Osteoblast (primary cell): ENCODE measurements at places on chromosomes 12 and 14. TPM values are rescaled to one million over a fixed set of nuclear protein-coding genes. Genes with fewer than 3 reads are reported as not detected.
A peak's percentile ranks its signal among the peaks of the same experiment; 100 is the strongest.

GRCh38 chr14:64998455-64998931 is 11.8 kb downstream of the FNTB start:
- no peaks in the 10 kb centered on the region for H3K27me3 ChIP-seq
- no peak overlapping the region for H3K4me3 ChIP-seq
- no peak for DNase-seq
- no peak overlapping the region for H3K27ac ChIP-seq
- H3K4me1 ChIP-seq: peaks cover 40% of the 10 kb centered on the region
- no peaks in the 10 kb centered on the region for H3K36me3 ChIP-seq

DNA sequence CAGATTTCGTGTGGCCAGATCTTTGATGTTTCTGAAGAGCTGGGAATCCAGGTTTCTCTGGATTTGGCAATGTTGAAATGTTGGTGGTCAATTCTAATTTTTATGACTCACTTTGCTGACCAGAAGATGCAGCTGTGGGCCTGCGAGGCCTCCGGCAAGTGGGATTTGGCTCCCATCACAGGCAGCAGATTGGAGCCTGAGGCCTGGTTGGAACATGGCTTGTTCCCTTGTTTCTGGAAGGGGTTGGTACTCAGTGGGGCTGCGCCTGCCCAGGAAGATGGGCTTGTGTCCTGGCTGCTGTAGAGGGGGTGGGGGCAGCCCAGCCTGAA is 23.1 kb downstream of the FBRSL1 start:
- H3K27me3 ChIP-seq: no peaks in the 10 kb centered on the region
- no peak overlapping the region for H3K27ac ChIP-seq
- no peaks in the 10 kb centered on the region for H3K36me3 ChIP-seq

DNA sequence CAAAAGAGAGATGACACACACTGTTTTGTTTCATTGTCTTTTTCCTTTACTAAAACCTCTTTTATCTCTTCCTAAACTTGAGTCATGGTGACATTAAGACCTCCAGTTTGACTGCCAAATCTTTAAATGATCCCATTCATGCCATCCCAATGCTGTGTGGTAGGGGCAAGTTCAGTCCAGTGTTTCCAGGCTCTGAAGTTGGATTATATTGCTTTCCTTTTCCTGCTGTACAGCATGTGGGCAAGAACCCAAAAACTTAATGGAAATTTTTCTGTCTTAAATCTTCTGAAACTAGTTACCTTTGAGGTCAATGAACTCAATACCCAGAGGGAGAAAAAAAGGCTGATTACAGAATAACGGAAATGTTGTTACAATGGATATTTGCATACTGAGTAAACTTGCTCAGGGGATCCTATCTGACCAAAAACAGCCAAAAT is 187.1 kb upstream of the FAR2 start:
- no peak overlapping the region for H3K4me3 ChIP-seq
- H3K27ac ChIP-seq: no peak overlapping the region
- peaks cover 15% of the 10 kb centered on the region for H3K4me1 ChIP-seq
- no peaks in the 10 kb centered on the region for H3K36me3 ChIP-seq
- DNase-seq: peak; percentile 52

- H3K27ac ChIP-seq: no peak overlapping the region
- no peaks in the 10 kb centered on the region for H3K27me3 ChIP-seq
- no peaks in the 10 kb centered on the region for H3K4me1 ChIP-seq
- H3K36me3 ChIP-seq: no peaks in the 10 kb centered on the region
- H3K4me3 ChIP-seq: no peak overlapping the region
- DNase-seq: no peak
These were observed 1252.6 kb downstream of the TMEM121 start for GRCh38 chr14:106778986-106779385.

DNA sequence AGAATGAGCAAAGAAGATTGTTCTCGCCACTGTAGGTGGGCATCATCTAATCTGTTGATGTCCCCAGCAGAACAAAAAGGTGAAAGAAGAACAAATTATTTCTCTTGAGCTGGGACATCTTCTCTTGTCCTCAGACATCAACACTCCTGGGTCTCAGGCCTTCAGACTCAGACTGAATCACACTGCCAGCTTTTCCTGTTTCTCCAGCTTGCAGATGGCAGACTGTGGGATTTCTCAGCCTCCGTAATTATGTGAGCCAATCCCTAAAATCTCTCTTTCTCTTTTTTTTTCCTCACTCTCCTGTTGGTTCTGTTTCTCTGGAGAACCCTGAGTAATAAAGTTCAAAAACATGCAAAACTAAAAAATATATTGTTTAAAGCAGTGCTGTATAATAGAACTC is 3.7 kb upstream of the TMPRSS12 start:
- H3K36me3 ChIP-seq: no peaks in the 10 kb centered on the region
- peaks cover 4% of the 10 kb centered on the region for H3K4me1 ChIP-seq
- DNase-seq: no peak
- no peaks in the 10 kb centered on the region for H3K27me3 ChIP-seq
- H3K27ac ChIP-seq: no peak overlapping the region

- no peaks in the 10 kb centered on the region for H3K36me3 ChIP-seq
- no peaks in the 10 kb centered on the region for H3K4me1 ChIP-seq
- H3K27ac ChIP-seq: no peak overlapping the region
- peak; percentile 53 for DNase-seq
These were observed 10.7 kb downstream of the MOAP1 start for GRCh38 chr14:93173943-93174395.

DNA sequence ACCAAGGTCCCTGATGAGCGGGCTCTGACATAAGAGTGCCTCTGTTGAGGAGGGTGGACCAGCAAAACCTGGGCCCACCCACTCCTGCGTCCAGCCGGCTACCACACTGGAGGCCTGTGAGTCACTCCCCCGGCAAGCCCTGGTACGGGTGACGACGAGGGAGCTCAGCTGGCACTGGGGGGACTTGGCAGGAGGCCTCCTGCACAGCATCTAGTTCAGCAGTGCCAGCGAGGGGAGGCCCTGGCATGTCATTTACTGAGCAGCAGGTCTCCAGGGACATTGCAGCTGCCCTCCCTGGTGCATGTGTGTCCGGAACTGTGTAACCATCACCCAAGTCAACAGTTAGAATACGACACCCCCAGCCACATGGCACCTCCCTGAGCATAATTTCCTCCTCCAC is 24.4 kb downstream of the CD9 start:
- peak; percentile 87 for DNase-seq
- peaks cover 33% of the 10 kb centered on the region for H3K4me1 ChIP-seq
- no peaks in the 10 kb centered on the region for H3K27me3 ChIP-seq
- H3K4me3 ChIP-seq: no peak overlapping the region

GRCh38 chr14:59787045-59787674 is 83.4 kb downstream of the RTN1 start:
- no peaks in the 10 kb centered on the region for H3K36me3 ChIP-seq
- H3K4me3 ChIP-seq: no peak overlapping the region
- no peak overlapping the region for H3K27ac ChIP-seq
- no peaks in the 10 kb centered on the region for H3K4me1 ChIP-seq
- no peaks in the 10 kb centered on the region for H3K27me3 ChIP-seq

DNA sequence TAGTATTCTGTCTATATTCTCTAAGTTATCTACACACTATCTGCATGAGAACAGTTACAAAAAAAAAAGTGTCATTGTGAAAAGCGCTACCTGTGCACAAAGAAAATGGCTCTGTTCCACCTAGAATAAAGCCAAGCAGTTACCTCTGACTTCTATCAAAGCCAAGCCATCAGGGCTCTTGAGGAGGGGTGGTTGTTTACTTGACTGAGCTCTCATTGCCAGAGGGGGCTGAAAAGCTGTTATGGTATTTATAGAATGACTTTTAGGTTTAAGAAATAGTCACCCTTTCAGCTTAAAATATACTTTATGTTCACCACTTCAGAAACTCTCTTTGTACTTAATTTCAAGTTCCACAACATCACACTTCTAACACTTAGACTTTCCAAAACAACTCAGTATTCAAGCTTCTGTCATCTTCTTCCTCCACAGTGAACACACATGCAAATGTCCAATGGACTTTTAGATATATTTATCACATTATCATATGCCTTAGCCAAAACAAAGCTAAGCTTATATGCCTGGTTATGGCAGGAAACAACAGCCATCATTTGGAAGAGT is 7.5 kb downstream of the ITPR2 start:
- H3K4me1 ChIP-seq: peaks cover 13% of the 10 kb centered on the region
- H3K27me3 ChIP-seq: no peaks in the 10 kb centered on the region
- no peak overlapping the region for H3K4me3 ChIP-seq
- no peaks in the 10 kb centered on the region for H3K36me3 ChIP-seq

The ACOT6 gene
- not detected in 2 replicates for total RNA-seq

The BDKRB1 gene
- 0.59 and 0.72 TPM in 2 replicates for total RNA-seq

The NUP107 gene
- total RNA-seq: 34.5 and 43.8 TPM in 2 replicates

The MIP gene
- not detected in 2 replicates for total RNA-seq
